Mammary epithelial cell (primary cell): ENCODE measurements at places on chromosomes 4 and X. TPM values are rescaled to one million over a fixed set of nuclear protein-coding genes. Genes with fewer than 3 reads are reported as not detected.
A peak's percentile ranks its signal among the peaks of the same experiment; 100 is the strongest.

- DNase-seq, result no peak
Observed at GRCh38 chr4:140617499-140618248, 48.9 kb upstream of the UCP1 start.

- DNase-seq, result peak; percentile 63
Observed at GRCh38 chr4:142815834-142816233, 30.3 kb downstream of the INPP4B start.

GRCh38 chr4:71293705-71294104 is 45.1 kb upstream of the SLC4A4 start:
- DNase-seq, result peak; percentile 14

DNA sequence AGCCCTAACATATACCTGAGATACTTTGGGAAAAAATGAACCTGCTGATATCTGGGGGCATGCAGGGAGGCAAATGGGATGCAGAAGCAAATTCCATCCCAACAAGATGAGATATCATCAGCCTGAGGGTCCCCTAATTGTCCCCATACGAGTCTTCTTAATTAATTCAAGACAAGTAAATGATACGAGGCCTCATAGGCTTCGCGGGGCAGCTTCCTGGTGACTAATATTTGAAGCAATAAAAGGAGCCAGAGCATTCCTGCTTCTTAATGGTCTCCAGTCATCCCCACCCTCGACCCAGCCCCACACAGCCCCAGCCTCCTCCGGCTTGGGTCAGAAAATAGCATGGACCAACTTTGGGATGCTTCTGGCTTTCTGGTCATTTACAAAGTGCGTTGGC is 99.6 kb upstream of the MSX1 start:
- DNase-seq, result no peak

DNA sequence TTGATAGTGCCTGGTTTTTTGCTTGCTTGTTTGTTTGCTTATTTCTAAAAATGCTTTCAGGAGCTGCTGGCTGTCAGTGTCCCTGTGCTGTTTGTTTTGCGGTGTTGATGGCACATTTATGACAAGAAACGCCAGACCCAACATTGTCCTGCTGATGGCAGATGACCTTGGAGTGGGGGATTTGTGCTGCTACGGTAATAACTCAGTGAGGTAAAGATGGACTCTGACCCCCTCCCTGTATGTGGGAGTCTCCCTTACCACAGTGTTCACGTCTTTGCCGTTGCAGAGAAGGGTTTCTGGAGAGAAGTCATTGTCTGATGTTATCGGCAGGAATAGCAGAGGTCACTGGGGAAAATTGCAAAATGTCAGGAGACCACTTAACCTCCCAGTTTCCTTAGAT is at the start of gene ARSH:
Gene ARSH, plus strand, starts transcription at position 52 of the 400 bp plus-strand sequence. Its CDS starts 67 bp downstream, at position 119.
- no peak for DNase-seq

GRCh38 chr4:166802346-166802745 is 431.9 kb downstream of the SPOCK3 start:
- DNase-seq, result no peak

- DNase-seq, result no peak
Observed at GRCh38 chr4:153327247-153327646, 17.2 kb upstream of the MND1 start.

- peak; percentile 47 for DNase-seq
Observed at GRCh38 chrX:104112326-104112951, at the start of gene ZCCHC18. TSS of gene ZCCHC18 (plus strand) at chrX:104112523. CDS start at chrX:104114112, 1,589 bp downstream.

- DNase-seq, result no peak
Observed at GRCh38 chrX:153406903-153407302, 4.4 kb upstream of the ZFP92 start.

- DNase-seq, result peak; percentile 30
Observed at GRCh38 chrX:134764202-134764785, 106.0 kb upstream of the PLAC1 start.

- DNase-seq, result no peak
Observed at GRCh38 chrX:141221611-141222010, 20.7 kb downstream of the SPANXC start.

DNA sequence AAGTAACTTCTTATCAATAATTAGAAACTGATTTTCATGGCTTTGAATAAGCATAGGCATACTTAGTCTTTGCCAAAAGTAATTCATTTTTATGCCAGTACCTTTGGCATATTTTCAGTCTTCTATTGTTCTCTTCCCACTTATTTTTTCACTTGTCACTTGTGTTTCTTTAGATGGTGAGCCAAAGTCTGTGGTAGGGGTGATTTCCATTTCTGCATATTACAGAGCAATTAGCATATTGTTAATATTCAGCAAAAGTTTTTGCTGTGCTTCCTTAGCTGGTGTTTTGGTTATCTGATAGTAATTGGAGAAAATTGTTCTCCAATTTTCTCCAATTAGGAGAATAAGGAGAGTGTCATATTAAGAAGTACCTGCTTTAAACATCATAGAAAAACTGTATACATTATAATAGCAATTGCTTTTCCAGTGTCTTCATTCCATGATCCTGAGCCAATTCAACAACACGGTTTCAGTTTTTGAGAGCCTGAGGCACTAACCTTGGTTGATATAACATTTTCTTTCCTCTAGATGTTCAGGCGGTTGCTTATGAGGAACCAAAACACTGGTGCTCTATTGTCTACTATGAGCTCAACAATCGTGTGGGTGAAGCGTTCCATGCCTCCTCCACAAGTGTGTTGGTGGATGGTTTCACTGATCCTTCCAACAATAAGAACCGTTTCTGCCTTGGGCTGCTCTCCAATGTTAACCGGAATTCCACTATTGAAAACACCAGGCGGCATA is 64.7 kb downstream of the SMAD1 start:
- DNase-seq, result peak; percentile 78

DNA sequence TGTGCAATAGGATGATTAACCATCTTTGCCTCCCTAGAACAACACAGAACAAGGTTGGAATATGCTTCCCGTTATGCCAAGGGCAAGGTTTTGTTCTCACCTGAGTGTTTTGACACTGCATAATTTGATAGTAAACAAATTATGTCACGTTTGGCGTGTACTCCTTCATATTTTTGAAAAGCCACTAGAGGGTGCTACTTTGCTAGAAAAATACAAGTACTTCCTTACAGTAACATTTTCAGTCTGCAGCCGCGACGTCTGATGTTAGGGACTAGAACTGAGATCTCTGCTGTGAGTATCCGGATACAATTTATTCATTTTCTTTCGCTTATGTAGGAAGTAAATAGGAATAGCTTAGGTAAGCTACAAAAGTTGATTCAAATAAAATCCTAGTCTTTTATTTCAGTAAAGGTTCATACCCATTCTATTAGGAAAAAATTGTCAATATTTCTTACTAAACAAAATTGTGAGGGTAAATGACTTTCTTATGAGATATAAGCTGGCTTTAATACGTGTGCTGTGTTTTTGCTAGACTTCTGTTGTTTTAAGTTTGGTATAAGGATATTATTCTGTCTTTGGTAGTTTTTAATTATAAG is 181.1 kb upstream of the WDFY3 start:
- peak; percentile 41 for DNase-seq

DNA sequence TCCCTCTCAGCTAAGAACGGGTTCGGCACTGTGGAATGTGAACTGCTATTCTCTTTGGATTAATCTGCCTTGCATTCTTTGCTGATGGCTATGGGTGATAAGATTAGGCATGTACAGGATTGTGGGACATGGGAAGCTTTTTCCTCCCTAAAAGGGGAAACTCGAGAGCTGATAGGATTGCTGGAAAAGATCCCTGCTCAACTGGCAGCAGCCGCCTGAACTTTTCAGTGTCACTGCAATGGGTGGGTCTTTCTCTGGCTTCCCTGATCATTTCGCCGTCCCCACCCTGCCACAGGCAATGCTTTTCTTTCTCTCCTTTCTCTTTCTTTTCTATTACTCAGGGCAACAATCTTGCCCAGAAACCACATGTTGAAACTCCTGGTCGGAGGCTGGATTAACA is 20.5 kb downstream of the PAGE2 start:
- no peak for DNase-seq

GRCh38 chr4:138685316-138685715 is 330.3 kb upstream of the NOCT start:
- no peak for DNase-seq

DNA sequence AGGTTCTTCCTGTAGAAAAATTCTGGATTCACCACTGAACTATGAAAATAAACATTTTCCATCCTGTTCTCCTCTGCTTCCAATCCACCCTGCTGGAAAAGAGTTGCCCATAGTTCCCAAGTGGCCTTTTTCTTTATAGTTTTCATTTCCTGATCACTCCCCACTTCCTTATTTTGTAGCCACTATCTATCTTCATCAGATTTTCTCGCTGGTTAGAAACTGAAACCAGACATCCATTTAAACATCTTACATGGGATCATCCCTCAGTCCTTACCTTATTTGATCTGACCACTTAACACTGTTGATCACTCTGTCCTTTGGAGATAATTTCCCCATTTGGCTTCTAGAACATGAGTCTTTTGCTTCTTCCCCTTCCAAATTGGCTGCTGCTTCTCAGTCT is 42.2 kb upstream of the SCOC start:
- no peak for DNase-seq

DNA sequence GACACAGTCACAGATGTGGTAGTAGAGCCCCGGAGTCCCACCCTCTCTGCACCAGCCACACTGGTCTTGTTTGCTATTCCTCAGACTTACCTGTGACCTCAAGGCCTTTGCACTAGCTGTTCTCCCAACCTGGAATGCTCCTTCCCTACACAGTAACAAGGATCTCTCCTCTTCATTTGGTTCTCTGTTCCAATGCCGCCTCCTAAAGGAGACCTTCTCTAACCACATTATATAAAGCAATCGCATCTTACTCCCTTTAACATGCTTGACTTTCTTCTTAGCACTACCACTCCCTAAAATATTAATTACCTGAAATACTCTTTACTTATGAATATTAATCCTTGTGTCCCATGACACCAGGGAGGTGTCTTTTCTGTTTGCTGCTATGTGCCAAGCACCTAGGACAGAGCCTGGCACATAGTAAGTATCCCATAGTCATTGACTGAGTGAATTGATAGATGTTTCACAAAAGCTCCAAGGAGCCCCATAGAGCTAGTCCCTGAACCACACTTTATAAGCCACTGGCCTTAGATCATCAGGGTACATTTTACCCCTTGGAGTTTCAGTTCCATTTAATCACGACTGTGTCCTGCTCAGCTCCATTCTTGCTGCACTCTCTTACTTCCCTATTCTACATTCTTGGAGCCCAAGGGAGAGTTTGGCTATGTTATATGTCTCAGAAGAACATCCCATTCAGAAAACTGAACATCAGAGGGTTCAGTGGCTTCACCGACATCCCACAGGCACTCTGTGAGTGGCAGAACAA is 312.7 kb downstream of the RAB28 start:
- DNase-seq, result no peak

DNA sequence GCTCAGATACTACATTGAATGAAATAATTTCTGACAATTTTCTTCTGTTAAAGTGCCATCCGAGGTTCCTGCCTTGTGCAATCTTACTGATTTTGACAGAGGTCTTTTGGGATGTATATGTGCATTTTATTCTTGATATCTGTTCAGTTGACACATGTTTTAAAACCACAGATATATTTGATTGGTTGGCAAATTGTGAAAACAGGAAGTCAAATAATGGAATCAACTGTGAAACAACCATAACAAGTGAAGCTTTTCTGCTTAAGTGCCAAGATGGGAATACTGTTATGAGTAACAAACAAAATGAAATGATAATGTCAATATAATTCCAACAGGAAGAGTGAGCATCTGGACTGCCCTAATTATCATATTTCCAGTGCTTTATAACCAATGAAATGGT is 84.9 kb upstream of the TET2 start:
- no peak for DNase-seq

DNA sequence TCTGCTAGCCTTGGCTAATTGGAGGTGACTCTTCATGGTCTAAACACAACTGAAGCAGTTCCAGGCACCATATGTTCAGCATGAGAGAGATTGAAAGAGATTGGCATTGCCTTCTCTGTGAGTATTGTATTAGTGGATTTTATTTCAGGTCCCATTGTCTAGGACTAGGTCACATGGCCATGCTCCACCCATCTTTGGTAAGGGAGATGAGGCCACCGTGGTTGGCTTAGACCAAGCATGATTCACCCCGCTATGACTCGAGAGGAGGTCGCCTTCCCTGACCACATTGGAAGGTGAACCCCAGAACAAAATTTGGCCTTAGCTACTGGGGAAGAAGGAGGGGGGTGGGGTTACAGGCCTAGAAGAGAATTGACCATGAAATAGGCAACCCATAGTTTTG is 109.9 kb upstream of the BCOR start:
- DNase-seq, result peak; percentile 25

- no peak for DNase-seq
Observed at GRCh38 chr4:120088507-120088906, 21.9 kb upstream of the MAD2L1 start.

DNA sequence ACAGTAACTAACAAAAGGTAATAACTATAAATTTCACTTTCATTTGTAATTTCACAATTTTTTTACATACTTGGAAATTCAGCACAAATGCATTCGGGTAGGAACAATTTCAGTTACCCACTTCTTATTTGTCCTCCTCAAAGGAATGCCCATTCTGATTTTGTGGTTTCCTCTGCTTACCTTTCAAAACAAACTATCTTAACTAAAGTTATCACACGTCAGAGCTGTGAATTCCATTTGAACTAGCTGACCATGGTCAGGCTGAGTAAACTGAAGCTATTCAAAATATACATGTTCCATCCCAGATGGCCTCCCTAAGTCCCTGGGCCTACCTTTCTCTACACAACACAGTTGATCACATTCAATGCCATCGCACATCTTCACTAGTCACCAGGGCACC is 4.5 kb downstream of the CTPS2 start:
- no peak for DNase-seq

- DNase-seq, result no peak
Observed at GRCh38 chr4:2093265-2093664, 34.1 kb downstream of the NAT8L start.

DNA sequence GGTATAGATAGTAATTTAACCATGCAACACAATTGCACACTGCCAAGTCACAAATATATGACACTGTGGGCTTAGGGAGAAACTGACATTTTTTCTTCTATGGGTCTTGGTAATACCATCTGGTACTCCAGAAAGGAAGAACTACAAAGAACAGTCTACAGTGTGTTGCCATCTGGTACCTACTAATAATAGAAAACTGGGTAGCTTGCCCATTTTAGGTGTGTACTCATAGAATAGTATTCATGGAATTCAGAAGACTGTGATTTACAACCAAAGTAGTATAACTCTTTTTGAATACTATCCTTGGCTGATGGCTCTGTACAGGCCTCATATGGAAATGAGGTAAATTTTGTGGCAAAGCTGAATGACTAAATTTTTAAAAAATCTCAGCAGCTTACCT is 132.6 kb upstream of the RPS6KA6 start:
- no peak for DNase-seq

The PAGE1 gene
- not detected in 2 replicates for total RNA-seq

The TMPRSS11F gene
- not detected for total RNA-seq

The ANXA3 gene
- total RNA-seq, result 325 and 511 TPM in 2 replicates

The ADH6 gene
- not detected in 2 replicates for total RNA-seq

The MOB1B gene
- 25.8 and 32.3 TPM in 2 replicates for total RNA-seq

The HERC3 gene
- total RNA-seq, result 36.5 and 61.5 TPM in 2 replicates

The SYP gene
- 0.45 and 0.49 TPM in 2 replicates for total RNA-seq

The WAS gene
- 0.16 and 1.1 TPM in 2 replicates for total RNA-seq

The GRID2 gene
- total RNA-seq, result not detected in 2 replicates

The YY2 gene
- 3.0 and 3.2 TPM in 2 replicates for total RNA-seq
